ENCODE measurements at places on chromosomes 1 and 21. TPM values are rescaled to one million over a fixed set of nuclear protein-coding genes. Genes with fewer than 3 reads are reported as not detected.

DNA sequence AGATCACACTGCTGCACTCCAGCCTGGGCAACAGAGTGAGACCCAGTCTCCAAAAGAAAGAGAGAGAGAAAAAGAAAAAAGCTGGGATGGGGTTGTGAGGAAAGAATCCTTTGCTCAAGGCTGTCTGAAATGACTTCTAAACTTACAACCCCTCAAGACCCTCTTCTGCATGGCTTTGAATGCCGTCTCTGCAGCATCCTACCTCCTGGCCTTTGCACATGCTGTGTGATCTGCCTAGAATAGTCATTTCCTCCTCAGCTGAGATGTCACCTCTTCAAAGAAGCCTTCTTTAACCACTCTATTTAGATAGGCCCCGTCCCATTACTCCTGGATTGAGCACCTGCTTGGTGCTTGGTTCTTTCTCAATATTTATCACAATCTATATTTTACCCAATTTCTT, 17.4 kb upstream of the TRIM63 start:
- DNase-seq = no peak

GRCh38 chr1:169484101-169484500, 1.6 kb downstream of the SLC19A2 start:
- no peak for DNase-seq

- no peak for DNase-seq
These were observed 2.1 kb downstream of the KAZN start for GRCh38 chr1:14600405-14601112.

GRCh38 chr1:81754424-81754823, 46.3 kb upstream of the ADGRL2 start:
- no peak for DNase-seq

DNA sequence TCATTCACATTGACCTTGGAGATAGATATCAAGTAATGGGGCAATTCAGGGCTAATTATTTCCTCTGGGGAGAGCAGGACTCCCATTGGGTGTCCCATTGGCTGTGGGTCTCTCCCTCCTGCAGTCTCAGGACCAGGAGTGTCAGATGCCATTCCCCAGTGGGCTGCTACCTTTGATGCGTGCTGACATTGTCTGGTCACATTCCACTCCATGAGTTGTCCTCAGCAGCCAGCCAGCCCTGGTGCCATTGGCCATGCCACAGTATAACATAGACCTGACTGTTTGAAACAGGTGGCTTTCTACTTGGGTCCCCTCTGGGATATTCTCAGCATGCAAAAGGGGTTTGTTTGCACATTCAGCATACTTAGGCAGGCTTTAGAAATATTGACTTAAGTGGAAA, 118.5 kb downstream of the MRPS6 start:
- no peak for DNase-seq

DNA sequence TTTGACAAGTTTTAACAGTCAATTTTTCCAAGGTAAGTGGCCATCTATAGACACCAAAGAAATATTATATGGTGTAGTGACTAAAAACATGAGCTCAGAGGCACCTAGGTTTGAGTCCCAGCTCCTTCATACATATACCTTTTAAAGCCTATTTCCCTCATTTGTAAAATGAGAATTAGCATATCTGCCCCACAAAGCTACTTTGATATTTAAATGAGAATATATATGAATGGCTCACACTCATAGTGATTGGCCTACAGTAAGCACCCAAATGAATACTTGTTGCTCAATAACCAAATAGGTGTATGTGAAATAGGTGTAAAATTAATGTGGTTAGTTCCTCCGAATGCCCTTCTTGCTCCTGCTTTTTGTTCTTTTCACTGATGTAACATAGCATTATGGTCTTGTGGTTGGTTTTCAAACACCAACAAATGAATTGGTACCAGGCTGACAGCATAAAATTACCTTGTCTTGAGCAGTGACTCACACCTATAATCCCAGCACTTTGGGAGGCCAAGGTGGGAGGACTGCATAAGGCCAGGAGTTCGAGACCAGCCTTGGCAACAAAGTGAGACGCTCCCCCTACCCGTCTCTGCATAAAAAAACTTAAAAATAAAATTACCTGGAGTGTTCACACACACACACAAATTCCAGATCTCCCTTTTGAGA, 25.3 kb downstream of the CNIH4 start:
- DNase-seq = no peak

GRCh38 chr1:247487057-247487456, 29.2 kb upstream of the OR2B11 start:
- DNase-seq = peak; percentile 65

DNA sequence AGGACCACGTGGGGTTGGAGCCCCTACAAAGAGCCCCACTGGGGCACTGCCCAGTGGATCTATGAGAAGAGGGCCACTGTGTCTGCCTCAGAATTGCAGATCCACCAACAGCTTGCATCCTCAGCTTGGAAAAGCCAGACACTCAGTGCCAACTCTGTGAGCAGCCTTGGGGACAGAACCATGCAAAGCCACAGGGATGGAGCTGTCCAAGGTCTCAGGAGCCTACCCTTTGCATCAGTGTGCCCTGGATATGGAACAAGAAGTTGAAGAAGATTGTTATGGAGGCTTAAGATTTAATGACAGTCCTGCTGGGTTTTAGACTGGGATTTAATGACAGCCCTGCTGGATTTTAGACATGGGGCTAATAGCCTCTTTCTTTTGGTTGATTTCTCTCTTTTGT, 1670.9 kb downstream of the PLA2G4A start:
- DNase-seq = no peak

- no peak for DNase-seq
These were observed 258.1 kb downstream of the SDCCAG8 start for GRCh38 chr1:243513726-243514491.

DNA sequence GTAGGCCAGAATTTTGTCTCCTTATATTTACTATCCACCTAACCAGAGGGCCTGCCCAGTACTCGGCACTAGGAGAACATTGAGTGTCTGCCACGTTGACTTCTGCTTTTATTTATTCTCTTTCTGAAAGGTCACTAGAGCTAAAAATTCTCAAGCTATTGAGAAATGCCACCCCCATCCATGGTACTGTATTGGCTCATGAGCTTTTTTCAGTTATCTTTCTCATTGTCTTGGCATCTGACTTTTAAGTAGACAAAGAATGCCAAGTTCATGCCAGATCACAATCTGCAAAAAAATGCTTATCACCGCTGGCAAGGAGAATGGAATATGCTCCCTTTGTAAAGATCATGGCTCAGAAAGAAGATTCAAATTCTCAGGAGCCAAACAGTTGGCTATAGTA, 49.8 kb upstream of the MROH9 start:
- DNase-seq = no peak

DNA sequence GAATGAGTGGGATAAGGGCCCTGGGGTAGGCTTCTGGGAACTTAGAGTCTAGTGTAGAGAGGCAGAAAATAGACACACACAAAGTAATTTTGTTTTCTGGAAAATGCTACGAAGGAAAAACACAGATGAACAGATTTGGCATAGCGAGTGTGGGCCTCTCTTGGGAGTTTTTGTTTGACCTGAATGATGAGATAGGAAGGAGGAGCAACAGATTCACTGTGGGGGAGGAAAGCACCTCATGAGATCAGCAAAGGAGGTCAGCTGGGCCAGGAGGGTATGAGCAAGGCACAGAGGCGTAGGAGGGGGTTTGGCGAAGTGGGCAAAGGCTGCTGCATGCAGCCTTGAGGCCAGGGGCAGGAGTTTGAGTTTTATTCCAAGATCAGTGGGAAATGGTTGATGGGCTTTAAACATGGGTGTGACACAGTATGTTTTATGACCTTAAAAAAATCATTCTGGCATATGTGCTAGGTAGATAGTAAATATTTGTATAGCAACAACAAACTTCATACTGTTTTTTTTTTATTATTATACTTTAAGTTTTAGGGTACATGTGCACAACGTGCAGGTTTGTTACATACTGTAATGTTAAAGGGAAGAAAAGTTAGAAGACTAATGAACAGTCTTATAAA, 57.9 kb downstream of the FGGY start:
- DNase-seq = no peak

GRCh38 chr1:160954158-160955104, at the start of gene ITLN2:
ITLN2 (minus strand) TSS chr1:160954809; CDS start chr1:160954741, 68 bp downstream.
- DNase-seq = no peak

DNA sequence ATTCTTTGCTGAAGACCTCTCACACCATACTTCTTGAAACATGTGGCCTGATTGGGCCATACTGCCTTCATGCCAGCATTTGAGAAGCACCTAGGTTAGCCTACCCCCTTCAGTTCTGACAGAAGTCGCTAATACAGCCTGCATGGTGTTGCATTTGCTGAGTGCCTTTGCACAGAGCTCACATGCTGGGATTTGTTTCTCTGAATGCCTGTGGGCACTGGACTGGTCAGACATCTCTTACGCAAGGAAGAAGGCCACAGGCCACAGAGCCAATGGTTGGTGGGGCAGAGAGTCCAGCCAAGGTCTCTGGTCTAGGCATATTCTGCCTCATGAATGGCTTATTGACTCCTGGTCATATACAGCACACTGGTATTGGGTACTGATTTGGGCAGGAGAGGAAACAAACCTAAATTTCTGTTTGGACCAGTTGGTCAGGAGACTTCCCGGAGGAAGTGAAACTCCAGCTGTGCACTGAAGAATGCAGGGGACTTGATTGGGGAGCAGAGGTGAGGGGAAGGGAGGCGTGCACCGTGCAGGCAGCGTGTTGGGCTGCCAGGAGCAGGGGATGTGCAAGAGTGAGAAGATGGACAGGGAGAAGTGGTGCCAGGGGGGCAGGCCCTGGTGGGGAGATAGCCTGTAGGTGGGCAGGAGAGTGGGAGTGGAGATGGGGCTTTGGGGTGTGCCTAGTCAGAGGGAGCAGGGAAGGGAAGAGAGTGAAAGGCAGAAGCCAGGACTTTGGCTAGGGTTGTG, 18.1 kb downstream of the URB2 start:
- no peak for DNase-seq

- DNase-seq = no peak
These were observed 15.4 kb downstream of the POLR3GL start for GRCh38 chr1:145979746-145980456.

DNA sequence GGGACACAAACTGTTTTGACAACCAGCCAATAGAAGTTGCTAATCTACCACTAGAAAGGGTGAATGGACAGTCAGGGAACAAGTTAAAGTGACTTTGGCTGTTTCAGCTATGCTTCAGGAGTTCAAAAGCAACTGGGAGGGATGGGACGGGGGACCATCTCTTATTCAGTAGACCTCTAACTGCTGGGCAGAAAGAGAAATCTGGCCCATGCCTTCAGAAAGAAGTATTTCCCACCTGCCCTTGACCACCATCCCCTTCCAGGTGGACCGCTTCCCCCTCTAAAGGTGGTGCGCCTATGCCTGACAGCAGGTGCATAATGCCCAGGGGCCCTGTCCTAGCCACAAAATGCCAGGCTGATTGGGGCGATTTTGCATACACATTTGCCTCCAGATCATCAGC, 5.2 kb downstream of the ITPKB start:
- no peak for DNase-seq

DNA sequence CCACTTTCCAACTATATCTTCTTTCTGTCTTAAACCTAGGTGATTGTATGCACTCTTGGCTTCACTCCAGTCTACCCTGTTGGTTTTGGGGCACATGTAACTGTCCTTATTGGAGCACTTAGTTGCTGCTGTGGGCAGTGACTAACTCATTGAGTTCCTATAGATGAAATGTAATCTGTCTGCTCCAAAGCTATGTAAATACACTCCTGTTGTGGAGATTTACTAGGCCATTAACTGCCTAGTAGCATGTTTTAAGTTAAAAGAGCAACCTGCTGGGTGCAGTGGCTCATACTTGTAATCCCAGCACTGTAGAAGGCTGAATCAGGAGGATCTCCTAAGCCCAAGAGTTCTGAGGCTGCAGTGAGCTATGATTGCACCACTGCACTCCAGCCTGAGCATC, 137.6 kb downstream of the ZMYM4 start:
- DNase-seq = no peak

GRCh38 chr1:229027622-229028182, 243.2 kb upstream of the RAB4A start:
- DNase-seq = peak; percentile 68

LRRC38 gene
- total RNA-seq = not detected

CDC42BPA gene
- total RNA-seq = 0.64 TPM

PLA2G4A gene
- total RNA-seq = 1.2 TPM

LGR6 gene
- 5.9 TPM for total RNA-seq

SPRR1A gene
- not detected for total RNA-seq

THEM5 gene
- total RNA-seq = not detected

CRYAA gene
- total RNA-seq = not detected

U2AF1 gene
- 95.2 TPM for total RNA-seq

BSND gene
- total RNA-seq = not detected
